ENCODE measurements at places on chromosomes 7 and 10. TPM values are rescaled to one million over a fixed set of nuclear protein-coding genes. Genes with fewer than 3 reads are reported as not detected.

The NEBL gene
- 30.6 TPM for total RNA-seq

- H3K4me1 ChIP-seq = no peaks in the 10 kb centered on the region
- DNase-seq = no peak
These were observed 103.8 kb downstream of the SORBS1 start for GRCh38 chr10:95457319-95457886.

- no peaks in the 10 kb centered on the region for H3K36me3 ChIP-seq
- no peak overlapping the region for H3K27ac ChIP-seq
- H3K27me3 ChIP-seq = peaks cover 40% of the 10 kb centered on the region
- no peak overlapping the region for H3K4me3 ChIP-seq
- H3K4me1 ChIP-seq = peaks cover 7% of the 10 kb centered on the region
- DNase-seq = no peak
These were observed 65.6 kb upstream of the FAM171A1 start for GRCh38 chr10:15436696-15437095.

DNA sequence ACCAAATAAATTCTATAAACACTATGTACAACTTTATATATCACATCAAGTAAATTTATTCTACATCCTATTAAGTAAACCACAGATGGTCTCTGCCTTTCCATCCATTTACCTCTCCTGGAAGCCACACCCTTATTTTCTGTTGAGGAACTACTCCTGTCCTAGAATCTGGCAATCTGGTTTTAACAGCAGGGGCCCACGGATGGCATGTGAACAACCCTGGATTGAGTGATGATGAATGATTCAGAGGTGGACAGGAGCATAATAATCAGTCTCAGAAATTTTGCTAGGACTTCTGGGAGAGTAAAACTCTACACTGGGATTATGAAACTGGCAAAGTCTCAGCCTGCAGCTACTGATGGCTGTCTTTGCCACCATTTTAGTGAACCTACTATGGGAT, 54.1 kb downstream of the CDK6 start:
- no peaks in the 10 kb centered on the region for H3K27me3 ChIP-seq
- no peak overlapping the region for H3K4me3 ChIP-seq
- H3K4me1 ChIP-seq = peaks cover 43% of the 10 kb centered on the region

The CUEDC2 gene
- total RNA-seq = 64.5 TPM

GRCh38 chr10:29878492-29878891, 180.9 kb downstream of the JCAD start:
- H3K4me1 ChIP-seq = no peaks in the 10 kb centered on the region
- no peak for DNase-seq
- H3K36me3 ChIP-seq = no peaks in the 10 kb centered on the region
- no peak overlapping the region for H3K4me3 ChIP-seq
- H3K27me3 ChIP-seq = no peaks in the 10 kb centered on the region

The HABP2 gene
- total RNA-seq = not detected

The CYP2W1 gene
- total RNA-seq = not detected

GRCh38 chr10:128812000-128812399, 655.0 kb upstream of the MGMT start:
- H3K4me1 ChIP-seq = no peaks in the 10 kb centered on the region
- H3K27ac ChIP-seq = no peak overlapping the region
- no peak overlapping the region for H3K4me3 ChIP-seq
- no peak for DNase-seq
- H3K36me3 ChIP-seq = no peaks in the 10 kb centered on the region

The AS3MT gene
- 0.25 TPM for total RNA-seq
